Dermis blood vessel endothelial cell (primary cell): ENCODE measurements at places on chromosomes 5 and 9. TPM values are rescaled to one million over a fixed set of nuclear protein-coding genes. Genes with fewer than 3 reads are reported as not detected.

DNA sequence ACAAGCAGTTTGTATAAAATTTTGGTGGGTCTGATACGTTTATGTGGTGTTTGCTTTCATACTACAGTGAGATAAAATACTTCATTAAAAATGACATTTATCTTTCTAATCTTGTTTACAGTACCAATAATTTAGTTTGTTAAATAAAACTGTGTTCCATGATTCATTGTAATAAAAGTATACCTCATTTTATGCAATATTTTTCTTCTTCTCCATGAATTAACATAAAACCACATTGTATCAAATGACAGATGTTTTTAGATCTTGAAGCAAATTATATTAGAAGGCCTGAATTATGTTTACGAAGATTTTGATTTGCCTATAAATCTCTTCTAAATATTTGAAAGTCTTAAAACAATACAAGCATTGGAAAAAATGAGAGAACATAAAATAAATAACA is 1443.0 kb upstream of the CDH6 start:
- no peak for DNase-seq

GRCh38 chr9:8143677-8144076 is 344.1 kb upstream of the DMAC1 start:
- DNase-seq: no peak

Gene PDGFRB
- total RNA-seq: 9.9 and 17.0 TPM in 2 replicates

DNA sequence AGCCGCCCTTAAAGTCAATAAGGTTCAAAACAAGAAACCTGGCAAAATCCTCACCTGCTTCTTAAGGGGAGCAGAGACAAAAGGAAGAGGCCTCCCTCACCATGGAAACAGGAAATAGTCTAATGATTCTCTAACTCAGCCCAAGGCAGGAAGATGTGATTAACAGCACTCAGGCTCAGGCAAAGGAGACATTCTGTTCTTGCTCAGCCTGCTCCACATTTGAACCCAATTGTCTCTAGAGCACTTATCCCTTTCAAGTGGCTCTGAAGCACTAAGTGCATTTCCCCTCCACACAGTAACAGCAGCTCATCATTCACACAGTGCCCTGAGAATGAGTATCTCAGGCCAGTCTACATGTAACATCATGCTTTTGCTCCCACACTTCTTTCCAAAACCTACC is 72.3 kb downstream of the NIPSNAP3B start:
- peak; percentile 72 for DNase-seq

GRCh38 chr9:116336133-116336862 is 182.7 kb downstream of the PAPPA start:
- no peak for DNase-seq

DNA sequence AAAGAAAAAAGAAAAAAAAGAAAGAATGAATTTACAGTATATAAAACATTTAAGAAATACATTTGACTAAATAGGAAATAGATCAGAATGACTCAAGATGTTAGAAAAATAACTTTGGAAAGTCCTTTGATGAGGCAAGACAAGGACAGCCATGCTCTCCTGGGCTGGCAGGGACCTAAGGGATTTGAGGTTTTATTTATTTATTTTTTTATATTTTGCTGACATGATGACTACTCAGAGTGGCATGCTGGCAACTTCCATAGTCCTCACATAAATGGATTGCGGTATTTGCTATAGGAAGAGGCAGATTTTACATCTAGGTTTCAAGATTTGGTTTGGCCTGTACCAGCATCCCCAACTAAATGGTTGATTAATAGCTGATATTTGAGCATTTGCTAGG is 17.7 kb downstream of the SLC28A3 start:
- peak; percentile 36 for DNase-seq

DNA sequence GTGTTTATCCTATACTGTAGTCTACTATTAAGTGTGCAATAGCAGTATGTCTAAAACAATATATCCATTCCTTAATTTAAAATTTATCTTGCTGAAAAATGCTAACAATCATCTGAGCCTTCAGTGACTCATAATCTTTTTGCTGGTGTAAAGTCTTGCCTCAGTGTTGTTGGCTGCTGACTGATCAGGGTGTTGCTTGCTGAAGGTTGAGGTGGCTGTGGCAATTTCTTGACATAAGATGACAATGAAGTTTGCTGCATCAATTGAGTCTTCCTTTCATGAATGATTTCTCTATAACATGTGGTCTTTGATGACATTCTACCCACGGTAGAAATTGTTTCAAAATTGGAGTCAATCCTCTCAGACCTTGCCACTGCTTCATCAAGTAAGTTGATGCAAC is 24.3 kb upstream of the SPEF2 start:
- no peak for DNase-seq

DNA sequence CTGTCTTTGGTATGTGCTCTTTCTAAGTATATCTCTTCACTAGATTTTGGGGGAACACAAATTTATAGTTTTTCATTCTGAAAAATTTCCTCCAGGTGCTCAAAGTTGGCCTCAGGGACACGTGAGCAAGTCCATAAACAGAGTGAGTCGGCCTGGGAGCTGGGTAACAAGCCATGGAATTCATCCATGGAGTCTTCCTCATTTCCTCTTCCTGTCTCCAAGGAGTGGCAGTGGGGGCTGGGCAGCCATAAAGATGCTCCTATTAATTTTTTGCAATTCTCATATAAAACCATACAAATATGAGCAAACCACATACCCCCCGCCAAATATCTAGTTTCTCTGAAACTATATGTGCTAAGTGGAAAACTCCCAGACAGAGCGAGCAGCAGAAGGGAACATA is 136.6 kb upstream of the OTULINL start:
- DNase-seq: peak; percentile 73

GRCh38 chr9:77910194-77910621 is 121.4 kb downstream of the GNAQ start:
- peak; percentile 59 for DNase-seq

DNA sequence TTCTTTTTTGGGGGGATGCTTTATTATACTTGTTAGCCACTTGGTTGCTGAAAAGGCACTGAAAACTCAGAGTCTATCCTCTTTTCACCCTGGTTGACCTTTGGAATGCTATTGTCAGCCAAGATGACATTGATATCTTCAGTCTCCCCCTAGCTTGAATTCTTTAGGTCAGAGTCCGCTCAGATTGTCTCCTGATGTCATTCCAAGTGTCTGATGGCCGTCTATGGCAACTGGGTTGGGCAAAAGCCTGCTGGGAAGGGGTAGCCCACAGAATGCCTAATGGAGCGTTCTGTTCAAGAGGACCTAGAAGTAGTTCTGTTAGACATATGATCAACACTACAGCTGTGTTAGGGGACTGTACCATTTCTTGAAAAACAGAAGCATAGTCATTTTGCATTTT is 9.7 kb upstream of the MEF2C start:
- no peak for DNase-seq

DNA sequence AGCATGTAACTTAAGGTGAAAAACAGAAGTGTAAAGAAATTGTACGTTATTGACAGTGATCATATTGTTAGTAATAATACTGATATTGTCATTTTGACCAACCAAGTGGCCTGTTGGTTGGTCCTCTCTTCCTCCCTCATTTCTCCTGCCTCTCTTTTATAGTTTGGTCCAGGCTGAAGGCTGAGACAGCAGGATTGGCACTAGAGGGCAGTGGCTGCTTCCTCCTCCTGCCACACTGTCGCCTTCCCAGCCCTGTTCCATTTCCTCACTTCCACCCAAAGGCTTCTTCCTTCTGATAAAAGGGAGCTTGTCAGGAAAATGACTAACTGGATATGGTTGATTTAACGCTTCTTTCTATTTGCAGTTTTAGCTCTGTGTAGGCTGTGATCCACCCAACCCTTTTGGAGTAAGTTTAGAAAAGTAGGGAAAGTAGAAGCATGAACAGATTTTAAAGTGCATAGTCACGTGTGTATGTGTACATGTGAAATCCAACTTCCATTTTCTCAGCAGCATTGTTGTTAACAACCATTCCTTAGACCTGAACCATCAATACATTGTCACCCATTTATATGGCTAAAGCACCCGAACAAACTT is 35.6 kb downstream of the PTCD2 start:
- peak; percentile 70 for DNase-seq

DNA sequence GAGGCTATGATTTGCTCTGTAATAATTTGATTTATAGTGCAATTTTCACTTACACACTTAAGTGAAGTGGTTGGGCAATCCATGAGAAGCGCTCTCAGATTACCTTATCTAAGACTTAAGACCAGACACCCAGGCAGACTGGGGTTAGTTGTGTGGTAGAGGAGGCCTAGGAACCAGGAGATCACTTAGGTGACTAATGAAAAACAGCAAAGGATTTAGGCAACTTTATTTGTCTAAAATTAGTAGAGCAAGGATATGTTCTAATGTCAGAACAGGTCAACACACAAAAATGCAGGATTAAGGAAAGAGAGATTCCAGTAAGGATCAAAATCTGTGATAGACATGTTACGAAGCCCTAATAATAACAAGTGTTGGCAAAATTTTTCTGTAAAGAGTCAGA is 913.8 kb downstream of the TLE1 start:
- DNase-seq: no peak

DNA sequence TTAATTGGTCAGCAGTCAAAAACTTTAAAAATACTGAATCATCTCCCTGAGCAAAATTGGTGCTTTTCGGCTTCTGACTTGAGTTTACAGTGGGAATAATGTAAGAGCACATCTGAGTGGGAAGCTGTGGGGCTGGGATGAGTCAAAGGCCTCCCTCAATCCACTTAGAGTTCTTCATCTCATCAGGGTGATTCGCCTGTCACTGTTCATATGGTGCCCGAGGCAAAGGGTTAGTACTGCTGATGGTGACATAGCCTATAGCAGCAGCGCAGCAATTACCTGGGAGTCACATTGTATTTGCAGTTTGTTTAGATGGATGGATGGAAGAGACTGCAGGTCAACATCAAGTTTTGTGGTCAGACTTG is 113.8 kb upstream of the ZNF608 start:
- DNase-seq: no peak

- no peak for DNase-seq
Observed at GRCh38 chr5:109155625-109156024, 254.1 kb downstream of the PJA2 start.

DNA sequence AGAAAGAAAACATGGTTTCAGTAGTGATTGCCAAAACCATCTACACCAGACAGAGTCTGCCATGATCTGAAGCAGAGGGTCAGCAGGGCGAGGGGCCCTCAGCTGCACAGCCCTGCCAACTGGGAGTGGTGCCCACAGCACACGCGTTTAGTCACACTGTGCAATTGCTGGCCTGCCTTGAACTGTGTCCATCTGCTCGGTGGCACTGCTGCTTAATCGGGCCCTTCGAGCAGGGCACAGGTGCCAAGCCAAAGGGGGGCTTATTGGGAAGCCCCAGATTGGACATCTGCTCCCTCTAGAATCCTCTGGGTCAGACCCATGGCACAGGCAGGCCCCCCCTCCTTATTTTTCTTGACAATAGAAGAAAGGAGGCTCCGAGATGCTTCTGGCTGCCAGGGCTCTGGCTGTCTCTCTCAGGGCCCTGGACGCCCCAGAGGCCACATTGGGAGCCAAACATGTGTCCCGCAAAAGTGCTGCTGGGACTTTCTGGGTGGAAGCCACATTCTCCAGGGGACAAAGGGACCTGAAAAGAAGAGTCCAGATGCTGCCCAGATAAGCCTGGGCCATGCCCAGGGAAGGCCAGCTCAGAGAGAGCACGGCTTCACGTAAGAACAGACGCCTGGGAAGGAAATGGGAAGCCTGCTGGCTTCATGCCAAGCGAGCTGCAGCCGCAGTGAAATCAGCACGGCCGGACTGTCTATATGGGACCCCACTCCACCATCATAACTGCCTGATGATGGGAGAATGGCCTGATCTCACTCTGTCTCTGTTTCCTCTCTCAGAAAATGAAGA is 349.2 kb downstream of the GADD45G start:
- peak; percentile 11 for DNase-seq

GRCh38 chr9:124126648-124127646 is 115.4 kb downstream of the LHX2 start:
- DNase-seq: peak; percentile 86

- DNase-seq: peak; percentile 41
Observed at GRCh38 chr9:5587024-5587423, 41.9 kb upstream of the RIC1 start.

Gene PAX5
- not detected in 2 replicates for total RNA-seq

DNA sequence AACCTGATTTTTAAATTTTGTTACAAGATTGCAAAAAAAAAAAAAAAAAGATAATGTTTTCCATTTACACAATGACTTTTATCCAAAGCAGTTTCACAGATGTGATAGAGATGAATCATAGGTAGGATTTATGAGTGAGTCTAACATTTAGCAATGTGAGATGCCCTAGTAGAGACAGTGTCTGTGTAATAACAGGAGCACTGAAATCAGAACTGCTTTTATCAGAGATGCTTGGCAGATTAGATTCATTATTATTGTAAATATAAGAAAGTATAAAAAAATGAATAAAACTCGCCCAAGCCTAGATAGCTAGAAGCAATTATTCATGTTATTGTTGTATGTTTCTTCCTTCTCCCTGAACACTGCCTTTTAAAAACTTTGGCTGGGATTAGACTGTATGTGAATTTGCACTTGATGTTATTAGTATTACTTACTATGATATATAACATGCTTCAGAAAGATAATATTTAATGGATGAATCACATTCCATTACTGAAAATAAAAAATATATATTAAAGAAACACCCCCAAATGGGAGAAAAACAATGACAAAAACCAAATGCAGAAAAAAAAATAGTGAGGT is 567.3 kb upstream of the KLF4 start:
- DNase-seq: peak; percentile 57

Gene PFN3
- not detected in 2 replicates for total RNA-seq

DNA sequence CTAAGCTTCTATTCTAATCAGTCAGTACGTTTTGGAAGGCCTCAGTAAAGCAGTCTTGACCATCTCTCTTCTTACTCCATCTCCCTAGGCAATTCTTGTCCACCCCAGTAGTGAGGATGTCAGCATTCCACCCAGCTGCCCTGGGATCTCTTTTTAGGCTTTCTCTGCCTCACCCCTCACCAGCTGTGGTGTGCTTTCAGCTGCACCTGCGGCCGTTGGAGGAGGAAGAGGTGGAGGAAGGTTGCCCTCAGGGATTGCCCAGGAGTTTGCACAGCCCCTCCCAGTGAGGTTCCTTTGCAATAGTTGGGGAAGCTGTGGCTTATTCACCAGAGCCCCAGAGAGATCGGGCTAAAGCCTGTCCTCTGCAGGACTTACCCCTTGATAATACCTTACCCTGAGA is 615.8 kb downstream of the BNC2 start:
- no peak for DNase-seq

Gene SLC45A2
- 0.09 TPM in 1 of 2 replicates, not detected in the other for total RNA-seq

DNA sequence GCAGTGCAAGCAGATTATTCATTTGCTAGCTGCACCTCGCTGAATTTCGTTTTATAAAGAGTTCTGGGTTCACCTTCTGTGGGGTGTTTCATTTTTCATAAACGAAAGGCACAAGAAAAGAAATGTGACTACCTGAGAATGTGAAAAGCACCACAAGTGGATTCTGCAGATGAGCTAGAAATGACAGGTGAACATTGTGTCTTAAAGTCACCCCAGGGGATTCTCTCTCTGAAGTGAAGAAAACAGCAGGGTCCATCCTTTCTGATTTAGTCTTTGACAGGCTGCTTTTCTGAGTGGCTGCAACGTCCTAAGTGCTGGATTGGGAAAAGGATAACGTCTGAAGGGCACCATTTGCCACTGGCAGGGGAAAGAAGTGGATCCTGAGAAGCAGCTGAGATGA is 469.3 kb downstream of the SPATA31D1 start:
- no peak for DNase-seq
